ENCODE measurements at places on chromosomes 1 and 21. TPM values are rescaled to one million over a fixed set of nuclear protein-coding genes. Genes with fewer than 3 reads are reported as not detected.

Gene SERBP1
- 183 TPM for total RNA-seq

Gene HOOK1
- 19.6 TPM for total RNA-seq

Gene SLX9
- total RNA-seq = 11.3 TPM

Gene RHBG
- not detected for total RNA-seq

Gene FCMR
- 0.46 TPM for total RNA-seq

Gene OR6Y1
- total RNA-seq = not detected

Gene KRTAP11-1
- not detected for total RNA-seq

Data from diencephalon (tissue), 1 donor.